Hypothalamus (tissue), 51 donors: ENCODE measurements at places on chromosomes 1 and 21.

DNA sequence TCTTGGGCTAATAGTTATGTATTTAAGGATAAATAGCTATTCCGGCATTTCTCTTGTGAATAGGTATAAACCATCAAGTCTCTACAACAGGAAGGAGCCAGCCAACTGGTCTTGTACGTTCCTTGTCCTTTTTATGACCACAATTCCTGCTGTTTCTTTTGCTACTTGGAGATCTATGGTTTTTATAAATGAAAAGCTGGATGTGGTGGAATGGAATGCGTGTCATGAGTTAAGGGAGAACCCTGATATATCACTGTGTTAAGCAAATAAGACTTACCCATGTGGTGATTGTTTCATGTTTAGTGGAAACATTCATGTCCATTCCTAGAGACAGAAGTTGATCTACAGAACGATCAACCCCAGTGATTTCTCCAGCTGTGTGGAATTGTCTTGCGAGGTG is 282.1 kb downstream of the RPS6KC1 start:
- DNase-seq: no peak

DNA sequence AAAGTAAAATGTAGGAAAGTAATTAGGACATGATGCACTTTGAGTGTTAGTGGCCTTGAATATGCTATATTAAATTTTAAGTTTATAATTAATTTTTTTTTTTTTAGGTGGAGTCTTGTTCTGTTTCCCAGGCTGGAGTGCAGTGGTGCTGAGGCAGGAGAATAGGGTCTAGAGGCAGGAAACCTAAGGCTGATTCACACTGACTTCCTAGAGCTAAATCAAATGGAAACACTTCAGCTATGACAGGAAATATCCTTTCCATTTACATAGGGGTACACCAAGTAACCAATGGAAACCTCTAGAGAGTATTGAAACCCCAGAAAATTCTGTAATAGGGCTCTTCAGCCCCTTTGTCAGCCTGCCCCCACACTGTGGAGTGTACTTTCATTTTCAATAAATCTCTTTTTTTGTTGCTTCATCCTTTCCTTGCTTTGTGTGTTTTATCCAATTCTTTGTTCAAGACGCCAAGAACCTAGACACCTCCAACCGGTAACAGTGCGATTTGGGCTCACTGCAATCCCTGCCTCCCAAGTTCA is 17.9 kb upstream of the THRAP3 start:
- no peak for DNase-seq

DNA sequence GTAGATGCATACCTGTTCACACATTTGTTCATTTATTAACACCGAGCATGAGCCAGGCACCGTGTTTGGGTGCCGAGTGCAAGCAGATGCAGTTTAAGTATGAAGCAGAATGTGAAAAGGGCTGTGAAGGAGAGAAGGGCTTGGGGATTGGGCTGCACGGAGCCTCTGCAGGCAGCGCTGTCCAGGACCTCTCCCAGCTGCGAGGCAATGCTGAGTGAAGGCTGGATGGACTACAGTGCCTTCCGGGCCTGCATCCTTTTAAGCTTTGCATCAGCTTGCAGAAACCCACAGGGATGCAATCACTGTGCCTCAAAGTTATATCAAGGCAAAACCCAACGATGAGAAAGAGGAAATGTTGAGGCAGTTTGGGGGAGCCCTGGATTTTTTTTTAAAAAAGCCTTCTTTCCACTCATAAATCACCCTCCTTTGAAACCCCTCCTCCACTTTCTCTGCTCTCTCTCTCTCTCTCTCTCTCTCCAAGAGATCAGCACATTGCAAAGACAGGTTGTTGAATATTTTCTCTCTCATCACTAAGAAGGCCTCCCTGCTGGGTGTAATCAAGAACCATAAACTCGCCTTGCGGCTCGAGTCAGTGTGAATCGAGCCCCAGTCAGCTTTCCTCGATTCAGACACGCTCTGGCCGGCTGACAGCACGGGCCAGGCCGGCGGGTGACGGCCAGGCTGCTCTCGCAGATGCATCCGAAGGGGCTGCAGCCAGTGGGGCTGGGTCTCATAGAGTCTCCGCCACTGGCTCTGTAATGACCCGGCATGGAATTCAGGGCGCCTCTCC is 89.2 kb upstream of the POU3F1 start:
- DNase-seq: no peak

GRCh38 chr1:53320646-53321045 is 7.2 kb downstream of the LRP8 start:
- DNase-seq: no peak

- DNase-seq: no peak
Measured at GRCh38 chr1:113133038-113133437, 60.0 kb downstream of the LRIG2 start.

DNA sequence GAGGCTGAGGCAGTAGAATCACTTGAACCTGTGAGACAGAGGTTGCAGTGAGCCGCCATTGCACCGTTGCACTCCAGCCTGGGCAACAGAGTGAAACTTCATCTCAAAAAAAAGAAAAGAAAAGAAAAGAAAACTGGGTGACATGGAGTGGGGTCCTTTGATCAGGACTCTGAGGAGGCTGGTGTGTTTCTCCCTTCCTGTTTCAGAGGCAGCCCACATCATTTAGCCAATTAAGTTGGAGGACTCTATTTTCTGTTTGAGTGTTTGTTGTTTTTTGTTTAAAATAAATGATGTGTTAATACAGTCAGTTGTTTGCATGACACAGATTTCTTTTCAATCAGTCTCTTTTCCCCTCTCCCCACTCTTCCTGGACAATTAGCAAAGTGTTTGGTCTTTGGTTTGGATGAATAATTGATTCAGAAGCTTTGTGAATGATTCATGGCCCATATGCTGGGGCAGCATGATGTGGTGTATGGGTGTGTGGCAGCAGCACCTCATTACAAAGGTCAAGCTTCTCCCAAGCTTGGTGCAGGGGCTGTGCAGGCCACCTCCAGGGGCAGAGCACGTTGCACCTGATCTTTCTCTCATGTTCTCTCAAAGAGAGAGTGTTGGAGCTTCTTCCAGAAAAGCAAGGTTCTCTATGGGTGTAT is 48.8 kb downstream of the CACNA1E start:
- no peak for DNase-seq

GRCh38 chr1:106608841-106609240 is 447.6 kb upstream of the PRMT6 start:
- no peak for DNase-seq

- no peak for DNase-seq
Measured at GRCh38 chr1:231194843-231195516, 33.1 kb downstream of the TRIM67 start.

- no peak for DNase-seq
Measured at GRCh38 chr1:23050201-23050600, 30.9 kb downstream of the KDM1A start.

DNA sequence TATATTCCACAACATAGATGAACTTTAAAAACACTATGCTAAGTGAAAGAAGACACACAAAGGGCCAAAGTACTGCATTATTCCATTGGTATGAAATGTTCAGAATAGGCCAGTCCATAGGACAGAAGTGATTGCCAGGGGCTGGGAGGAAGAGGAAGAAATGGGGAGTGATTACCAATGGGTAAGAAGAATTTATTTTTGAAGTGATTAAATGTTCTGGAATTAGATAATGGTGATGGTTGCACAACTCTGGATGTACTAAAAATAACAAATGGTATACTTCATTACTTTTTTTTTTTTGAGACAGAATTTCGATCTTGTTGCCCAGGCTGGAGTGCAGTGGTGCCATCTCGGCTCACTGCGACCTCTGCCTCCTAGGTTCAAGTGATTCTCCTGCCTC is 61.7 kb downstream of the CHD5 start:
- no peak for DNase-seq

GRCh38 chr21:34795548-34796180 is 126.9 kb downstream of the CLIC6 start:
- DNase-seq: no peak

DNA sequence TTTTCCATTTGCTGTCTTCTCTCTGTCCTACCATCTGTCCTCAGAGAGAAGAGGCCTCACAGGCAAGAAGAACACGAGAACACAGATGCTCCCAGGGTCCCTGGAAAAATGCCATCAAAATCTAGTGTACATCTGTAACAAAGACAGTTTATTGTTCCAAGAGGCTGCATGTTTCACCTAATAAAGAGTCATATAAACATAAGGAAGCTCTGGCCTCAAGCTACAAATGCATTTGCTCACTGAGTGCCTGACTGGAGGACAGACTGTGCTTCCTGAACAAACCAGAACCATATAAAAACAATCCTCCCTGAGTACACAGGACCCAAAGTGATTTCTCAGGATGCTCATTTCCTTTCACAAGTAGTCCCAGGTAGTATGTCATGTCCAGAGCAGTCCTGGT is 76.3 kb upstream of the SLC44A3 start:
- no peak for DNase-seq

- DNase-seq: no peak
Measured at GRCh38 chr1:247415423-247416361, at the start of gene NLRP3. NLRP3 (plus strand) TSS chr1:247416173; CDS start chr1:247418801, 2,628 bp downstream.
